ENCODE measurements at places on chromosomes 3 and 15.

- H3K4me3 ChIP-seq = peak overlapping the region; percentile 87
- DNase-seq = no peak
- peaks cover 3% of the 10 kb centered on the region for H3K4me1 ChIP-seq
- H3K27me3 ChIP-seq = no peaks in the 10 kb centered on the region
- peaks cover 2% of the 10 kb centered on the region for H3K36me3 ChIP-seq
Observed at GRCh38 chr15:29822684-29823459, 604 bp upstream of the TJP1 start.

GRCh38 chr3:143851331-143852017, 3.2 kb upstream of the SLC9A9 start:
- H3K4me3 ChIP-seq = no peak overlapping the region
- H3K27ac ChIP-seq = no peak overlapping the region
- no peaks in the 10 kb centered on the region for H3K4me1 ChIP-seq
- no peaks in the 10 kb centered on the region for H3K27me3 ChIP-seq
- DNase-seq = no peak
- no peaks in the 10 kb centered on the region for H3K36me3 ChIP-seq

- peak; percentile 61 for DNase-seq
- H3K27me3 ChIP-seq = no peaks in the 10 kb centered on the region
- H3K27ac ChIP-seq = no peak overlapping the region
- no peak overlapping the region for H3K4me3 ChIP-seq
Observed at GRCh38 chr3:188037195-188037718, 116.7 kb upstream of the LPP start.

DNA sequence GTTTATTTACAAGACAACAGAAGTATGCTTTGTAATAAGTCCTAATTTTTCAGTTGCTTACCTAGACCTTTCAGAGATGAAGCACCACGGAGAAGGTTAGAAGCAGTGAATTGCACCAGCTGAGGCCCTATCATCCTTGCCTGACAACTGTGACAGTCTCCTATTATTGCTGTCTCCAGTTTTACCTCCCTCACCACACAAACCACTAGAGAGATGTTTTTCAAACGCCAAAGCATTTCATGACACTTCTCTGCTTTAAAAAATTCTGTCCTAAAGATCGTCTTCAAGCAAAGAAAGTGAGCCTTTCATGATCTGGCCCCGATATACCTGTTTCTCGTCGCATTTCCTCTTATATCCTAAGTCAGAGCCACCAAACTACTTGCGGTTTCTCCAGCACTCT, 72.3 kb upstream of the TSPAN3 start:
- no peak for DNase-seq
- H3K4me1 ChIP-seq = no peaks in the 10 kb centered on the region
- no peak overlapping the region for H3K27ac ChIP-seq
- peaks cover 28% of the 10 kb centered on the region for H3K36me3 ChIP-seq
- no peaks in the 10 kb centered on the region for H3K27me3 ChIP-seq

GRCh38 chr3:182891364-182891763, 89.0 kb downstream of the DCUN1D1 start:
- no peaks in the 10 kb centered on the region for H3K36me3 ChIP-seq
- DNase-seq = no peak
- no peak overlapping the region for H3K4me3 ChIP-seq
- H3K27me3 ChIP-seq = no peaks in the 10 kb centered on the region
- H3K4me1 ChIP-seq = no peaks in the 10 kb centered on the region

DNA sequence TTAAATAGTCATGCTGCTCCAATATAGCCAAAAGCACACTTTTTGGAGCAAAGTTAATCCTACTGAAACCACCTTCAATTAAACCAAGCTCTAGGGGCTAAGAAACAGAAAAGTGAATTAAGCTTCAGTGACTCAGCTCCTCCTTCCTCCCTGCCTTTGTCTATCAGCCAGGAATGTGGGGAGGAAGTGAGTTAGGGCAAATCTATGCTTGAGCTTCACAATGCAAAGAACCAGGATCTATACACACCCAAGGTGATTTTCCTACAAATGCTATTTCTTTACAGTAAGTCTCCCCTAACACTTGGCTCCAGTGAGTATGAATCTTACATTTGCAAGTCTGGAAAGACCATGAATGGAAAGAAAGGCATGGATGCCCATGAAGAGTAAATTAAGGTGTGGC, 212.1 kb downstream of the P3H2 start:
- no peaks in the 10 kb centered on the region for H3K36me3 ChIP-seq
- H3K27me3 ChIP-seq = no peaks in the 10 kb centered on the region
- no peak overlapping the region for H3K27ac ChIP-seq
- H3K4me3 ChIP-seq = no peak overlapping the region
- peaks cover 3% of the 10 kb centered on the region for H3K4me1 ChIP-seq
- DNase-seq = no peak

GRCh38 chr3:148202386-148202785, 495.3 kb upstream of the AGTR1 start:
- DNase-seq = no peak
- no peaks in the 10 kb centered on the region for H3K36me3 ChIP-seq
- H3K27me3 ChIP-seq = no peaks in the 10 kb centered on the region
- no peaks in the 10 kb centered on the region for H3K4me1 ChIP-seq

DNA sequence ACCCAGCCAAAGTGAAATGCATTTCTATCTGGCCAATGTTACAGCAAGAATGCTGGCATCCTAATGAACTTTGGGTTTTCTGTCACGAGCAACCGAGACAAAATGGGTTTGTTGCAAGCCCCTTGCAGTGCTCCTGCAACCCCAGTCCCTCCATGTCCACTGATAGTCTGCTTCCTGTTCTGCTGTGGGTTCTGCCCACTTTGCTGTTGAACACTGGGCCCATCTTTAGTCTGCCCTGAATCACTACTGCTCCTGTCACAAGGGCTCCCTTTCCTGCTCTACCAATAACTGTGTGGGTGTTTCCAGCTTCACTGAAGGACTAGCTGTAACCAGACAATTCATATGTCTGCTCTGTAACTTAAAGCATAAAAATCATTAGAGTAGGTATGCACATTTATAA, 12.7 kb upstream of the OXSR1 start:
- H3K27me3 ChIP-seq = no peaks in the 10 kb centered on the region
- no peak for DNase-seq
- no peak overlapping the region for H3K4me3 ChIP-seq
- no peaks in the 10 kb centered on the region for H3K4me1 ChIP-seq
- no peak overlapping the region for H3K27ac ChIP-seq

DNA sequence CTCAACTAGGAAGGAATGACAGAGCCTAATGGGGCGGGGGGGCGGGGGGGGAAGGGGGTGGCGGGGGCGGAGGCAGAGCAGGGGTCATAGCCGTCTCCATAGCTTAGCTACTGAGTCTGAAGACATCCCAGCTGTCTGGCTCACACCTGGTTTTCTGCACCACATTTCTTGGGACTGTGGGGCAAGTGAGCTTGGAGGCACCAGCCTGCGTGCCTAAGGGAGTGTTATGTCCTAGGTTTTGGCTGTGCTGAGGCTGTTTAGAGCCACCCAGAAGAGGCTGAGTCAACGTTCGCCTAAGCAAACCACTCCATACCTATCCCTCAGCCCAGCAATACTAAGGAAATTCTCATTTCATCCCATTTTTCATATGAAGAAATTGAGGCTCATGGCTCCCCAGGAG, 1.4 kb downstream of the IL17RD start:
- no peaks in the 10 kb centered on the region for H3K27me3 ChIP-seq
- no peak for DNase-seq
- no peak overlapping the region for H3K27ac ChIP-seq

DNA sequence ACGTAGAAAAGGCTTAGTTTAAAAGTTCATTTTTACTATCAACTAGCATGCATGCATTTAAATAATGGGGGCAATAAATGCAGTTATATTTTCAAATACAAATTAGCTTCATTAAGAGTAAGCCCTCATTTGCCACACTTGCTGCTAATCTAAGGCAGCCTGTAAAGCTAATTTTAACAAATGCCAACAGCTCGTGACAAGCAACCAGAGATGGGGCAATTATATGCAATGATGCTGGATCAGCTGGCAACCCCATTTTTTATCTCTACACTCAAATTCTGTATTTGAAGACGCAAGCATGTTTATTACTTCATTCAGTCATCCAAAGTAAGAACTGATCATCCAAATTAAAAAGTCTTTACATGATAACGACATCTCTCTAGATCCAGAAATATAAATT, 12.1 kb downstream of the RFTN1 start:
- peaks cover 8% of the 10 kb centered on the region for H3K4me1 ChIP-seq
- no peaks in the 10 kb centered on the region for H3K27me3 ChIP-seq
- DNase-seq = no peak
- H3K27ac ChIP-seq = no peak overlapping the region

DNA sequence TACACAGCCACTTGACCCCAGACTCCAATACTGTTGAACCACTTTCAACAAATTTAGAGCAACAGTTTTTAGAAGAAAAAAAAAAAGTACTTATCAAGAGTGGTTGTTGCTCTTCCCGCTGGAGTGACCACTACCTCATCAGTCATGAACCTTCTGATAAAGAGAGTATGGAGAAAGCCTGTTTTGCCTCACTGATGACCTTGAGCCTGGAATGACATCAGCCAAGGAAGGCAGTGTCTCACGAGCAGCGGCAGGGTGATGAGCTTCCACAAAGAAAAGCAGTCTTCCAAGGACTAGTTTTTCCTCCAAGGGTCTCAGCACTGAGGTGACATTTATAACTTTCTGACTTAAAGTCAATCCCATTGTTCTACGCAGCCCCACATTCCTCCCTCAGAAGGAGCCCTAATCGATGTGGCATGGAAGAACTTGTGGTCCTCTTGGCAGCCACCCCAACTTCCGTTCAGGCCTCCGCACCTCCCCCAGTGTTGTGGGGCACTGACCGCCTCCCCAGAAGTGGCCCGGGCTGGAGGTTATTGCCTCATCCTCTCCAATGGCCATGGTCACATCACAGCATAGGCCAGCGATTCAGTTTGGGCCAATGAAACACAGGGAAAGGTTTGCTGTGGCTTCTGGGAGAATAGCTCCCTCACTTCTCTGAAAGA, 1.8 kb upstream of the CYP11A1 start:
- H3K36me3 ChIP-seq = no peaks in the 10 kb centered on the region
- no peak overlapping the region for H3K4me3 ChIP-seq
- no peak overlapping the region for H3K27ac ChIP-seq
- peaks cover 2% of the 10 kb centered on the region for H3K4me1 ChIP-seq

GRCh38 chr3:42706721-42707619, 4.4 kb upstream of the HHATL start:
- H3K36me3 ChIP-seq = no peaks in the 10 kb centered on the region
- no peak for DNase-seq
- H3K4me1 ChIP-seq = no peaks in the 10 kb centered on the region
- H3K27me3 ChIP-seq = no peaks in the 10 kb centered on the region
- H3K27ac ChIP-seq = no peak overlapping the region

DNA sequence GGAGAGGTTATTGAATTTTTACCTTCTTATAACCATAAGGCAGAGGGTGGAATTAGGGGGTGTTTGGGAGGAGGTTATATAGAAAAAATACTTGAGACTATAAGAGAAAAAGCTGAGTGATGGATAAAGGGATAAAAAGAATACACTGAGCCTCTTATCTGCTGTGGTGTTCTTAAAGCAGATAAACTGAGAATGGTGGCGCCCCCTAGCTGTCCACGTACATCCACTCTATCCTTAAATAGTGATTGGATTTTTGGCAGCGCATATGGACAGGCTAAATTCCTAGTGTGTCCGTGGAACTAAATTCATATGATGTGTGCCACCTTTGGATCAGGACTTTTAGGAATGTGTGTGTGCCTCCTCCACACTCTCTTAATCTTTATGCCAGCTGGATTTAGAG, 121.1 kb downstream of the OXSM start:
- no peaks in the 10 kb centered on the region for H3K4me1 ChIP-seq
- H3K36me3 ChIP-seq = no peaks in the 10 kb centered on the region
- no peak overlapping the region for H3K4me3 ChIP-seq
- DNase-seq = peak; percentile 56
- no peaks in the 10 kb centered on the region for H3K27me3 ChIP-seq

DNA sequence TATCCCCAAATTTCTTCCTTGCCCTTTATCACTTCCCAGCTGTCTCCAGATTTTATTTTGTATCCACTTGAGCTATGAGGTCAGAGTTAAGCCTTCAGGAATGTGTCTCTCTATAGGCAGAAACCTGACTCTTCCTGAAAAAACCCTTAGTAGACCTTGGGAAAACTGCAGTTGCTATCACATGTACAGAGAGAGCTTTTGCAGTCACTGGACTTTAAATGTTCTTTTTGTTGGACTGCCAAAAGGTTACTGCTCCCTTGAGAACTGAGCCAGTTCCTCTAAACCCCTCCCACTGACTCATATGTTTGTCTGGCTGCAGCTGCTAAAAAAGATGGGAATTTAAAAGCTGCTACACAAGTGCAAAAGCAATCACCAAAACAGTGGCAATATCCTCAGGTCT, 169.1 kb upstream of the CCDC54 start:
- no peak overlapping the region for H3K4me3 ChIP-seq
- H3K36me3 ChIP-seq = no peaks in the 10 kb centered on the region
- no peak overlapping the region for H3K27ac ChIP-seq
- no peaks in the 10 kb centered on the region for H3K27me3 ChIP-seq
- no peaks in the 10 kb centered on the region for H3K4me1 ChIP-seq

DNA sequence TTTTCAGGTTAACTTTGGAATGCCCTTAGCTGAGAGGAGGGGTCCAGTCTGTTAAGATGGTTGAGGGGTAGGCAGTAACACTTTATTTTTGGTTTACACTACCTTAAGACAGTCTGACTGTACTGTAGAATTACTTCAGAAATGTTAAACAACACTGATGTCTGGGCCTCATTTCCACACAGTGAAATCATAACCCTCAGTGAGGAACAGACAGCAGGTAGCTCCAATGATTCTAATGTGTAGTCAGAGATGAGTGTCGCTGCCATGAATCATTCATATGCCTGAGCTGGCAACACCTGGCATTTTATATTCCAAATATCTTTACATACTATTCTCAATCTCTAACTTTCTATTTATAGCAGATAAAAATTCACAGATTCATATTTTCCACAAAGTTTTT, 37.3 kb upstream of the POU1F1 start:
- no peaks in the 10 kb centered on the region for H3K36me3 ChIP-seq
- no peak overlapping the region for H3K27ac ChIP-seq
- H3K27me3 ChIP-seq = no peaks in the 10 kb centered on the region
- no peaks in the 10 kb centered on the region for H3K4me1 ChIP-seq
- no peak overlapping the region for H3K4me3 ChIP-seq

GRCh38 chr3:176959867-176960266, 237.4 kb downstream of the TBL1XR1 start:
- no peak overlapping the region for H3K4me3 ChIP-seq
- H3K27me3 ChIP-seq = no peaks in the 10 kb centered on the region
- no peaks in the 10 kb centered on the region for H3K4me1 ChIP-seq
- H3K36me3 ChIP-seq = peaks cover 2% of the 10 kb centered on the region
- no peak overlapping the region for H3K27ac ChIP-seq

DNA sequence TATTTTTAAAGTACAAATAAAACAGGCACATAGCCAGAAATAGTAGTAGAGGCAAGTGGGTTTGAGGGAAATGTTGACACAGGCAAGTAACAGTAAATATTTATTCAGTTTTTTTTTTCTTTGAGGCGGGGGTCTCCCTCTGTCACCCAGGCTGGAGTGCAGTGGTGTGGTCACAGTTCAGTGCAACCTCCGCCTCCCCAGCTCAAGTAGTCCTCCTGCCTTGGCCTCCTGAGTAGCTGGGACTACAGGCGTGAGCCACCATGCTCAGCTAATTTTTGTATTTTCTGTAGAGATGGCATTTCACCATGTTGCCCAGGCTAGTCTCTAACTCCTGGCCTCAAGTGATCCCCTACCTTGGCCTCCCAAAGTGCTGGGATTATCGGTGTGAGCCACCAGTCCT, 43.5 kb downstream of the PHLDB2 start:
- H3K27me3 ChIP-seq = no peaks in the 10 kb centered on the region
- H3K4me3 ChIP-seq = no peak overlapping the region
- H3K36me3 ChIP-seq = peaks cover 7% of the 10 kb centered on the region
- no peaks in the 10 kb centered on the region for H3K4me1 ChIP-seq
- no peak for DNase-seq

- DNase-seq = no peak
- H3K4me1 ChIP-seq = peaks cover 3% of the 10 kb centered on the region
- no peak overlapping the region for H3K27ac ChIP-seq
- no peak overlapping the region for H3K4me3 ChIP-seq
- no peaks in the 10 kb centered on the region for H3K27me3 ChIP-seq
Observed at GRCh38 chr15:98873441-98874218, 134.0 kb downstream of the PGPEP1L start.
